Fibroblast of villous mesenchyme (primary cell): ENCODE measurements at places on chromosomes 12 and 14. TPM values are rescaled to one million over a fixed set of nuclear protein-coding genes. Genes with fewer than 3 reads are reported as not detected.

The PROX2 gene
- under 0.01 TPM in 1 of 2 replicates, not detected in the other for total RNA-seq

- no peak for DNase-seq
Observed at GRCh38 chr12:28237423-28237822, 47.2 kb downstream of the CCDC91 start.

The GLIPR1L1 gene
- total RNA-seq: not detected in 2 replicates

The DLK1 gene
- not detected in 2 replicates for total RNA-seq

The PIK3C2G gene
- not detected in 2 replicates for total RNA-seq

DNA sequence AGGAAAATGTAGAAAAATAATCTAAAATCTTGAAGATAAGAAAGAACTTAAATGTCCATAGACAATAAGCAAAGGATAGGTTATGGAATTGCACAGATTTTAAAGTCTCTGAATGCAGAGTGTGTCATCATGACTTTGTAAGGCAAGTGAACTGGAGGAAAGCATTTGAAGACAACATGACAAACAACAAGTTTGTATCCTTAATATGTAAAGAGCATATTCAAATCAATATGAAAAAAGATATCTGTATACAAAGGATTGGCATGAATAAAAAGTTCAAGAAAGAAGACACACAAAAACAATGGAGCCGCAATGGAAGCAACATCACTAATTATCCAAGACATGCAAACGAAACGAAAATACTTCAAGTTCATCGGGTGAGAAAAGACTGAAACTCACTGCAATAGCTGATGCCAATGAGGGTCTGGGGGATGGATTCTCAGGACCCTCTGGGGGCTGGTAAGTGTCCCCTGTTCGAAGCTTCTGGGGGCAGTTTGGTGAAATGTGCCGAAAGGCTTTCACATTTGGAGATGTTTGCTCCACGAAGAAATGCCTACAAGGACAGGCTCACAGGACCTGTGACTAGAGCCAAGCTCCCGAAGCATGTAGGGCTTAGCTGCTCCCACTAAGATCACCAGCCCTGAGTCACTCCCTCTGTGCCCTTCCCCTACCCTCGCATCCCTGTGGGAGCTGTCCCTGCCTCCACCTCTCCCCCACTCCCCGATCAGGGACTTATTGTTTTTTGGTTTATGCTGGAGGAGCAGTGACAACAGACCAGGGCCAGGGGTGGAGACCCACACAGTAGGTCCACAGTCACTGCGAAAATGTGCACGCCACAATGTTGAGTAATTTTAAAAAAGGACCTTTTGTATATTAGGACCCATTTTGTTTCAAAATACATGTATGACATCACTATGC is 345.7 kb upstream of the SFSWAP start:
- DNase-seq: no peak
